ENCODE measurements at places on chromosomes 5 and 9.

- DNase-seq, result no peak
Observed at GRCh38 chr5:2894736-2895135, 143.3 kb upstream of the IRX2 start.

GRCh38 chr5:95731571-95732554 lies 727 bp downstream of the RHOBTB3 start:
- DNase-seq, result no peak

GRCh38 chr5:39186289-39186688 lies 33.1 kb downstream of the FYB1 start:
- DNase-seq, result no peak

GRCh38 chr9:69207503-69207902 lies 33.4 kb downstream of the TJP2 start:
- DNase-seq, result no peak

- no peak for DNase-seq
Observed at GRCh38 chr5:90022002-90022710, 387.4 kb downstream of the CETN3 start.

GRCh38 chr9:89640361-89640760 lies 35.5 kb downstream of the GADD45G start:
- DNase-seq, result no peak

GRCh38 chr5:75891736-75892135 lies 174.5 kb upstream of the POC5 start:
- no peak for DNase-seq

DNA sequence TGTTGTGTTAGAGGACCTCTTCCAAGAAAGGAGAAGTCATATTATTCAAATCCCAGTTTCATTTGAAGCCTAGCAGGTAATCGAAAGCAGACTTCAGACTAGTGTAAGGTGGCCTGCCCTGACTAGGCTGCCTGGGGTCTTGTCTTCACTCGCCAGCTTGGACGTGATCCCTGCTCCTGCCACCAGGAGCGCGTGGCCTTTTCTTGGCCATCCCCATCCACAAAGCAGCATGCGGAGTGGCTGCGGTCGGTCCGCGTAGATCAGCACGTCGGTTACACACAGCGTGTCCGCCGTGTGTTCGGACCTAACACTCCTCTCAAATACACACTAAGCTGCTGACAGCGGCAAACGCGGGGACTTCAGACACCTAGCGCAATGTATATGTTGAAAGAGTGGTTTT lies 37.3 kb downstream of the CFAP77 start:
- no peak for DNase-seq

GRCh38 chr5:151123897-151124751 lies 33.5 kb downstream of the ANXA6 start:
- DNase-seq, result peak; percentile 68

DNA sequence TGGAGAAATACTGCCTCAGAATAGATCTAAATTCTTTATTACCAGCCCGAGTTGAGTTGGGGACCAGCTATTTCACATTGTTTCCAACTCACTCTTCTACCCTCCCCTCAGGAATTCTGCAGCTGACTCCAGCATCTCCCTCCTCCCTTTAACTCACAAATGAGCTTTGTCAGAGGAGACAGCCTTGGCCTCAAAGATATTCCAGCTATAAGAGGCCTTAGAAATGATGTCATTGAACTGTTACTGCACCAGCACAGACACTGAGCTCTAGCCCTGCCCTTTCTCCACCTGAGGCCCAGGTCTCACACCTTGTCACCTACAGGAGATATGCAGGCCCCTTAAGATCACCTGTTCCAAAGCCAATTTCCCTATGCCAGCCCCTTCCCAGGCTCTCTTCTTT lies 78.4 kb upstream of the ATP10B start:
- DNase-seq, result no peak

DNA sequence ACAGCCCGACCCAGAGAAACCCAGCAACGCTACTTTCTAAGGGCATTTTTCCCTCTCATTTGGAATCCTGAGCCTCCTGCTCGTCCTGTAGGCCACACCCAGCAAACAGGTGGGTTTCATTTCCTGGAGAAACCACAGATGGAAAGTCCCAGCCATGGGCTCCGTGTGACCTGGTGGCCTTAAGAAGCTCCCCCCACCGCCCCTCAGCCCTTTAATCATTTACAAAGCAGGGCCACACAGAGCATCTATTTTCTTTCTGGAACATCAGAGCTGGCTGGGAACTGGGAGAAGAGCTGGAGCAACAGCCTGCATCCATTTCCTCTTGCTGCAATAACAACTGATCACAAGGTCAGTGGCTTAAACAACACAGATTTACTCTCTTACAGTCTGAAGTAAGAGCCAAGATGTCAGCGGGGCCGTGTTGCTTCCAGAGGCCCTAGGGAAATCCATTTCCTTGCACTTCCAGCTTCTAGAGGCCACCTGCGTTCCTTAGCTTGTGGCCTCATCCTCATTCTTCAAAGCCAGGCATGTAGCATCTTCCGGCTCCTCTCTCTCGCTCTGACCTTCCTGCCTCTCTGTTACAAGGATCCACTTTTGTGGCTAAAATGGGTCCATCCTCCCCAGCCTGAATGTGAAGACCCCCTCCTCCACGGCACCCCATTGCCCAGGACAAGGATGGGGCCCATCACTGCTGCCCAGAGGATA lies 40.5 kb downstream of the C9orf50 start:
- no peak for DNase-seq

DNA sequence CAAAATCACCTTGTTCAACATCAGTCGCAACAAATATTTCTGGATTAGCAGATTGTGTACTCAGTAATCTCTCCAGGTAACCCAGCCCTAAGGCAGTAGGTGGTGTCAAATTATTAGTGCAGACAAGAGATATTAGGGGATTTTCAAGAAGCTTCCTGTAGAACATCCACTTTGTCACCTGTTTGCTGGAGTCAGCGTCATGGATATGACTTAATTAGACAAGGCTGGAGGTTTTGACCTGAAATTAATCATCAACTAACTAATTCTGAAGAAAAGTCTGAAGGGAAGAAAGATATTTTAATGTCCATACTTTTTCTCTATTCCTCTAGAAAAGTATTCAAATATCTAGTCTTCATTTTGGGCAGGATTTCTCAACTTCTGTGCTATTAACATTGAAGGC lies 91.4 kb upstream of the CCDC112 start:
- DNase-seq, result no peak

Measured in GM12892 (cell line).